ENCODE measurements at places on chromosomes 4 and X.
A peak's percentile ranks its signal among the peaks of the same experiment; 100 is the strongest.

DNA sequence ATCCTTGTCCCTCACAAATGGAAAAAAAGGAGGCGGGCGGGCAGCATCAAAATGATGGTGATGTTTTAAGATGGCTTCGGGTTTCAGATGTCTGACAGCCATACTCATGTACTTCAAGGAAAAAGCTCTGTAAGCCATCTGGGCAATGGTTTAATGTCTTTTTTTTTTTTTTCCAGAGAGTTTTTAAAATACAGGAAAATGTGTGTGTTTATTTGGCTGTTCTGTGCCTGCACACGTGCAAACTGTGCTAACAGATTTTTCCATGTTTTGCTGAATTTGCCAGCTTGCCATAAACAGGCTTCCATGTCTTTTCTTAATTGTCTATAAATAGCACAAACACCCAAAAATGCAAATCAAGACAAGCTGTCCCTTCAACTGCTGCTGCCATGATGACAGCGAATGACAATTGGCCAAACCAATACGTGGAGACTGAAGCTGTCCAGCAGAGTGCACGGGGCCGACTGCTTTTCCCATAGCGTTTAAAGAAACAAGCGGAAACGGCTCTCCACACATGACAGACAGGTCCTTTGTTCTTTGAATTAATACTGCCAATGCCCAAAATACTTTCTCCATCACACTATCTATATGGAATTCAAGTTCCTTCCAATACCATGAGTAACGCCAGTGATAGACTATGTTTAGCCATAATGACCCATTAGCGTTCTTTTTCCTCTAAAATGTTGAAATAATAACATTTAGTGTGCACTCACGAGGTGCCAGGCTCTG is 35.7 kb downstream of the AFAP1 start:
- DNase-seq, result peak; percentile 76

GRCh38 chr4:84496706-84497503 is 2.2 kb downstream of the NKX6-1 start:
- no peak for DNase-seq

- no peak for DNase-seq
Observed at GRCh38 chr4:125400756-125401155, 86.0 kb downstream of the FAT4 start.

- DNase-seq, result no peak
Observed at GRCh38 chr4:67632492-67632891, 68.5 kb downstream of the UBA6 start.

DNA sequence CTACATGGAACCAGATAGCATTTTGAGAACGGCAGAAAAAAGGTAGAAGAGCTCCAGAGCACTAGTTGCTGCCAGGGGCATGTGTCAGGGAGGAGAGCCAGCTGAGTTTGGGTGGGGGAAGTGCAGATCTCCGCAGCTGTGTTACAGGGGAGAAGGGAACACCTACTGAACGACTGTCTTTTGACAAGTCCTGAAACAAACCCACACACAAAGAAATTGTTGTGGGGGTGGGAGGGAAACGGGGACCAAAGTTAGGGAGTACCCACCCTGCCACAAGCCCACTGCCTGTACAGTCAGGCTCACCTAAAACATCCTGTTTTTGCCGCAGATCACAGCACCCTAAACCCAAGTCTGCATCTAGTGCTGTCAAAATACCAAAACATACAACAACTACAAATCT is 55.5 kb downstream of the LEF1 start:
- DNase-seq, result no peak

All from fibroblast of skin of left biceps (primary cell).